ENCODE measurements at places on chromosomes 1 and 21.

DNA sequence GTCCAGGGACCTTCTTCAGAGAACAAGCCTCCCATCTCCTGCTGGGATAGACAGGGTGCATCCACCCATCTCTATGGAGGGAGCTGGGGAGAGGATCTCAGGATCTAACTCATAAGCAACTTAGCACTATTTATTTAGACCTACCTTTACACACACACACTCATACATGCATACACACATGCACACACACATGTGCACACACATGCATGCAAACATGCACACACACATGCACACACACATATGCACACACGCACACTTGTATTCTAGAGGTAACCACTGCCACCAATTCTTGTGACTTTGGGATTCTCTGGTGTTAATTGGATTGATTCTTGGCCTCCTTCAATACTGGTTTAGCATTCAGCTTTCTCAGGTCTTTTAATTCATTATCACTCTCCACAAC, 9.8 kb downstream of the MT1HL1 start:
- no peak for DNase-seq

DNA sequence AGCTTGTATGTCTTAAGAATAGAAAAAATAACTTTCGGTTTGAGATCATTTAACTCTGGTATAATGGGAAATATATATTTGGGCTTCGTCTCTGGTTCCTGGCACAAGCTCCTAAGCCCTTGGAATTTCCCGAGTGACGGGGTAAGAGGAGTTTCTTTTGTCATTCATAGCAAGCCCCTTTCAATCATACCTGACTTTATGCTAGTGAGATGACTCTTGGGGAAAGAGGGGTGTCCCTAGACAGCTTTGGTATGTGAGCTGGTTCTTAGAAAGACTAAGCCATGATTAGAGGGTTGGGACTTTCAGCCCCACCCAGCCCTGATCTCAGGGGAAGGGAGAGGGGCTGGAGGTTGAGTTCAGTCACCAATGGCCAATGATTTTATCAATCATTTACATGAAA, 13.9 kb upstream of the MTARC1 start:
- DNase-seq: no peak

GRCh38 chr1:13513895-13514546, at the start of gene LRRC38:
TSS of gene LRRC38 (minus strand) at chr1:13514003. CDS start at chr1:13513593, 410 bp downstream.
- DNase-seq: no peak

- no peak for DNase-seq
Measured at GRCh38 chr21:41363370-41364270, 1.8 kb downstream of the MX2 start.

- DNase-seq: no peak
Measured at GRCh38 chr1:45843474-45843905, 40.1 kb downstream of the MAST2 start.
